ENCODE measurements at places on chromosomes 13 and 19. TPM values are rescaled to one million over a fixed set of nuclear protein-coding genes. Genes with fewer than 3 reads are reported as not detected.
A peak's percentile ranks its signal among the peaks of the same experiment; 100 is the strongest.

Gene ZNF878
- total RNA-seq: 1.4 TPM

GRCh38 chr13:78832461-78832860 lies 173.5 kb upstream of the OBI1 start:
- no peaks in the 10 kb centered on the region for H3K27me3 ChIP-seq
- no peak for DNase-seq
- H3K27ac ChIP-seq: no peak overlapping the region
- no peaks in the 10 kb centered on the region for H3K36me3 ChIP-seq
- H3K4me1 ChIP-seq: no peaks in the 10 kb centered on the region

- no peak for DNase-seq
- H3K27ac ChIP-seq: peak overlapping the region; percentile 52
- H3K27me3 ChIP-seq: no peaks in the 10 kb centered on the region
- peaks cover 39% of the 10 kb centered on the region for H3K4me1 ChIP-seq
These were observed 68.8 kb downstream of the LMO7 start for GRCh38 chr13:75704927-75705288.

DNA sequence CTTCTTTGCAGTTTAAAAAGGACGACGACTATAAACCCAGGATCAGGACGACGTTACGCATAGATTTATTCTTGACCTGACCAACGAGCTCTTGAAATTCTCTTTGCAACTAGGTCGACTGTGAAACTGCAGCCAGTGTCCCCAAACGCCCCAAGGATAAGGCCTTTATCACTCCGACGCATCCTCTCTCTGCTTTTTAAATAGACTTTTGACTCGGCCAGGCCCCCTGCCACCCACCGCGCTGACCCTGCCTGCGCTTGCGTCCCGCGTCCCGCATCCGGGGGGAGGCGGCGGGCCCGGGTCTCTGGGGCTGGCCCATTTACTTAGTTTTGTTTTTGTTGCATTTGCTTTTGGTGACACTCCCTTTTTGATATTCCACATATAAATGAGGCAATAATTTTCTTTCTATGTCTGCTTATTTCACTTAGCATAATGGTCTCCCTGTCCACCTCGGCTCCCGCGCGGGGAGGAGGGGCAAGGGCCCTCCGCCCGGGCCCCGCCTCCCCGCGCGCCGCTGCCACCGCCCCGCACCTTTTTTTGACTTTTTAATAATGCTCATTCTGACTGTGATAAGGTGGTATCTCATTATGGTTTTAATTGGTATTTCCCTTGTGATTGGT lies 17.4 kb downstream of the RB1 start:
- no peaks in the 10 kb centered on the region for H3K4me1 ChIP-seq
- peak overlapping the region; percentile 66 for H3K4me3 ChIP-seq

- H3K36me3 ChIP-seq: no peaks in the 10 kb centered on the region
- no peak for DNase-seq
- H3K4me3 ChIP-seq: no peak overlapping the region
- no peaks in the 10 kb centered on the region for H3K27me3 ChIP-seq
- H3K4me1 ChIP-seq: no peaks in the 10 kb centered on the region
- H3K27ac ChIP-seq: no peak overlapping the region
These were observed 231.9 kb upstream of the ARGLU1 start for GRCh38 chr13:106799781-106800335.

- peaks cover 9% of the 10 kb centered on the region for H3K4me1 ChIP-seq
- no peaks in the 10 kb centered on the region for H3K27me3 ChIP-seq
- H3K36me3 ChIP-seq: peaks cover 14% of the 10 kb centered on the region
- peak overlapping the region; percentile 88 for H3K4me3 ChIP-seq
These were observed 1.4 kb downstream of the PSMD8 start for GRCh38 chr19:38375748-38376147.

DNA sequence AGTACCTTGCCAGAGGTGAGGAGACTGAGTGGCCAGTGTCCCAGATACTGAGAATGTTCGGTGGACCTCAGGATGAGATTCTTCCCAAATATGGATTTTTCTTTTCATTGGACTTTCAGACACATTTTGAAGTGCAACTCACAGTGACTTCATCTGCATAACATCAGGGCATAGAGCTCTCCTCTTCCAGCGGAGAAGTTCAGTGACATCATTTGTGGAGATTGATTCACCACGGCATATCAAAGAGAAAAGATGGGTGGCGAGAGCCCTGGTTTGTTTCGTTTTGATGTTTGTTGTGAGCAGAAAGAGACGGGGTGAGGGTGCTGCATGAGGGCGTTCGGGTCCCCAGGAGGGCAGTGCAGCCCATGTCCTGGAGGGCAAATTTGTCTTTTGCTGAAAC lies 120.1 kb upstream of the GPR12 start:
- H3K4me1 ChIP-seq: no peaks in the 10 kb centered on the region
- no peak overlapping the region for H3K4me3 ChIP-seq
- no peak for DNase-seq

DNA sequence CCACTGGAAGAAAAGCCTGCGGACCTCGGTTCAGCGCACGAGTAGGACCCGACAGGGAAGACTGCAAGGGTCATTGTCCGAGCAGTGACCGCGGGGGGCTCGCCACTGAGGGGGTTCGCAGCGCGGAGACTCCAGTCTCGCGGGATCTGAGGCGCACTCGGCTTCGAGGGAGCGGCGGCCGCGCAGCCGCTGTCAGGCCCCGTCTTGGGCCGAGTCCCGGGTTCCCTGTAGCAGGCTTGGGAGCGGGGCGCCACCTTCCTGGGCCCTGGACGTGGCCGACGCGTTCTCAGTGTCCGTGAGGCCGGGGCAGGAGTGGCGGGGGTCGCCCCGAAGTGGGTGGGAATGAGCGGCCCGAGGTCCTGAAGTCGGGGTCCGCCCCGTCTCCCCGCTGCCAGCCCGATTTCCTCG lies 474 bp upstream of the FAM174C start:
- no peaks in the 10 kb centered on the region for H3K27me3 ChIP-seq
- peak overlapping the region; percentile 82 for H3K4me3 ChIP-seq
- peaks cover 46% of the 10 kb centered on the region for H3K36me3 ChIP-seq
- peaks cover 41% of the 10 kb centered on the region for H3K4me1 ChIP-seq
- H3K27ac ChIP-seq: peak overlapping the region; percentile 98

DNA sequence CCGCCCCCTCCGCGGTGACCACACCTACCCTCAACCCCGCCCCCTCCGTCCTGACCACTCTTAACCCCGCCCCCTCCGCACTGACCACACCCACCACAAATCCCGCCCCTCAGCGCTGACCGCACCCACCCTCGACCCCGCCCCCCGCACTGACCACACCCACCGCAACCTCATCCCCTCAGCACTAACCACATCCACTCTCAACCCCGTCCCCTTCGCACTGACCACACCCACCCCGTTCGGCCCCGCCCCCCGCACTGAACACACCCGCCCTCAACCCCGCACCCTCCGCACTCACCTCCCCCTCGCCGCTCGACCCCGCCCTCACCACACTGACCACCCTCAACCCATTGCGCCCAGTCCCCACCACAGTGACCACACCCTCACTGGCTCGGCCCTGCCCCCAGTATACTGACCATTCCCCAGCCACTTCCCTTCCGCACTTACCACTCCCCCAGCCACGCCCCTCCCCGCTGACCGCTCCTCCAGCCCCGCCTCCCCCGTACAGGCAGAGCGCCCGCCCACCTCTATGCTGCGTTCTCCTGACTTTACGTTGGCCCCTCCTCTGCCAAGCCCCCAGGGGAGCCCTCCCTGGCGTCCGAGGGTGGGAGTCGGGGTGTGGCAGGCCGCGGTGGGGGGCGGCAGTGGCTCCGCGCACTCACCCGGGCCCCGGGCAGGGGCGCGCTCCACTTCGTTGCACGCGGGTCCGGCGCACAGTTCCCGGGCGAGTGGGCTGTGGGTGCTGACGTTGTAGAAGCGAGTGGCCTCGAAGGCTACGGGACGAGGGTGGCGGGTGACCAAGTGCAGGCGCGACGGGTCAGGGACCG lies 8.4 kb downstream of the F2RL3 start:
- no peaks in the 10 kb centered on the region for H3K36me3 ChIP-seq
- peak; percentile 95 for DNase-seq
- H3K4me3 ChIP-seq: peak overlapping the region; percentile 97
- no peaks in the 10 kb centered on the region for H3K27me3 ChIP-seq

DNA sequence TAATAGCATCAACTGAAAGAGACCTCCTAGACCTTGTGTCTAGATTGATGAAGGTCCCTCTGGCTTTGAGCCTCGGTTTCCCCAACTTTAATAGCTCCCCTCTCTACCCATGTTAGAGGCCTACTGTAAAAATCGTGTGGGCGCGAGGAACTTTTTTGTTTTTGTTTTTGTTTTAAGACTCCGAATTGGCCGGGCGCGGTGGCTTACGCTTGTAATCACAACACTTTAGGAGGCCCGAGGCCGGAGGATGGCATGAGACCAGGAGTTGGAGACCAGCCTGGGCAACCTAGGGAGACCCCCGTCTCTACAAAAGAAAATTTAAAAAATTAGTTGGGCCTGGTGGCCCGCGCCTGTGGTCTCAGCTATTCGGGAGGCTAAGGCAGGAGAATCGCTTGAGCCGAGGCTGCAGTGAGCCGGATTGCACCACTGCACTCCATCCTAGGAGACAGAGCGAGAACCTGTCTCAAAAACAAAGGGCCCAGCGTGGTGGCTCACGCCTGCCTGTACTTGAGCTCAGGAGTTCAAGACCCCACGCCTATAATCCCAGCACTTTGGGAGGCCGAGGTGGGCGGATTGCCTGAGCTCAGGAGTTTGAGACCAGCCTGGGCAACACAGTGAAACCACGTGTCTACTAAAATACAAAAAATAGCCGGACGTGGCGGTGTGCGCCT lies 858 bp upstream of the PPP6R1 start:
- H3K4me3 ChIP-seq: peak overlapping the region; percentile 94
- no peaks in the 10 kb centered on the region for H3K27me3 ChIP-seq

DNA sequence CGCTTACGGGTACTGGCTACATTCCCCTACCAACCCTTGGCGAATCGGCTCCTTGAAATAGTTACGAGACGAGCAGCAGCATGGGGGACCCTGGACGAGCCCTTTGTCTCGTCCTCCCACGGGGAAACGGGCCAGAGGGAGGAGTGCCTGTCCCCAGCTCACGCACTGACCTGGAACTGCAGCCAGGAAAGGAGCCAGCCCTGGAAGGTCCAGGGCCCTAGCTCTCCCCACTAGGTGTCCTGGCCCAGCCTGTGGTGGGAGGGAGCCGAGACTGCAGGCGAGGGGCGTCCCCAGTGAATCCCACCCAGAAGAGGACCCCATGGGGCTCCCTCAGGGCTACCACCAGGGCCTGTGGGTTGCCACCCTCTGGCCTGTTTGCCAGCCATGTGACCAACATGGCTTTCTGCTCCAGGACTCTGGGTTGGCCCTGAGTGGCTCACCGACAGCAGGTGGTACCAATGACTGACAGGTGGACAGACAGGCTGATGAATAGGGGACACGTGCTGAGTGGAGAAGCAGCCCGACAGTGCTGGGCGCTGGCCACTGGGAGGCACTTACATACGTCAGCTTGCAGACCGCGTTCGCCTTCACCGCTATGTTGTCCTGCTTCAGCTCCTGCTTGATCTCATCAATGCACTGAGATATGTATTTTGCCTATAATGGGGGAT lies 13.2 kb downstream of the AP3D1 start:
- H3K4me3 ChIP-seq: no peak overlapping the region
- no peaks in the 10 kb centered on the region for H3K27me3 ChIP-seq
- no peaks in the 10 kb centered on the region for H3K4me1 ChIP-seq
- H3K36me3 ChIP-seq: peaks cover 26% of the 10 kb centered on the region

All from thoracic aorta (tissue), 2 donors.